Caudate nucleus (tissue), 63 donors: ENCODE measurements at places on chromosomes 2 and 18.

GRCh38 chr2:135586148-135586547 lies 54.9 kb downstream of the R3HDM1 start:
- DNase-seq, result no peak

DNA sequence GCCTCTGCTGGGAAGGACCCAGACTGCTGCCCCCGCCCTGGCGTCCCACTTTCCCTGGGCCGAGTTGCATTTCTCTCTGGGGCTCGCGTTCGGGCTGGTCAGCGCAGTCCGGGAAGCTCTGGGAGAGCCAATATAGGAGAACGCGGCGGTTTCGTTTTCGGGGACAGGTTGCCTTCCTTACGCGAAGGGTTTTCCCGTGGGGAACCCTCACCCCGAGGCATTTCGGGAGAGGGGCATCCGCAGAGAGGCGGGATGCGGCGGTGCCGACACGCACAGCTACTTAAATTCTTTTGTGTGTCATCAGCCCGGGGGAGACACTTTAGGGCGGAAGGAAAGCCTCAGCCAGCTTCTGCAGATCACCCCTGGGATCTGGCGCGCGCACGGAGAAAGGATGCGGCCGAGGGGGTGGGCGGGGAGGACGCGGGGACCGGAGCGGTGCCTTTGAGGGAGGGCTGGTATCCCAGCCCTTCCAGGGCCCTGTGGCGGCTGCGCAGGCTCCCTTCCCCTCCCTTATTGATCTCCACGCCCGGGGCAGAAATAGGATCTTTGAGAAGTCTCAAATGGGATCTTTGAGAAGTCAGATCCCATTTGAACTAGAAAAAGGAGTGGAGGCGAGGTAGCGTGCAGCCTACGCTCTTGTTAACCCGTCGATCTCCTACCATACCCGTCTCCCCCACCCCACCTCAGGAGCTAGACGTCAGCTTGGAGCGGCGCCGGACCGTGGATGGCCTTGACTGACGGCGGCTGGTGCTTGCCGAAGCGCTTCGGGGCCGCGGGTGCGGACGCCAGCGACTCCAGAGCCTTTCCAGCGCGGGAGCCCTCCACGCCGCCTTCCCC lies 1.2 kb downstream of the GATA6 start:
- no peak for DNase-seq

- no peak for DNase-seq
Measured at GRCh38 chr2:151289972-151290866, 751 bp upstream of the NMI start.

DNA sequence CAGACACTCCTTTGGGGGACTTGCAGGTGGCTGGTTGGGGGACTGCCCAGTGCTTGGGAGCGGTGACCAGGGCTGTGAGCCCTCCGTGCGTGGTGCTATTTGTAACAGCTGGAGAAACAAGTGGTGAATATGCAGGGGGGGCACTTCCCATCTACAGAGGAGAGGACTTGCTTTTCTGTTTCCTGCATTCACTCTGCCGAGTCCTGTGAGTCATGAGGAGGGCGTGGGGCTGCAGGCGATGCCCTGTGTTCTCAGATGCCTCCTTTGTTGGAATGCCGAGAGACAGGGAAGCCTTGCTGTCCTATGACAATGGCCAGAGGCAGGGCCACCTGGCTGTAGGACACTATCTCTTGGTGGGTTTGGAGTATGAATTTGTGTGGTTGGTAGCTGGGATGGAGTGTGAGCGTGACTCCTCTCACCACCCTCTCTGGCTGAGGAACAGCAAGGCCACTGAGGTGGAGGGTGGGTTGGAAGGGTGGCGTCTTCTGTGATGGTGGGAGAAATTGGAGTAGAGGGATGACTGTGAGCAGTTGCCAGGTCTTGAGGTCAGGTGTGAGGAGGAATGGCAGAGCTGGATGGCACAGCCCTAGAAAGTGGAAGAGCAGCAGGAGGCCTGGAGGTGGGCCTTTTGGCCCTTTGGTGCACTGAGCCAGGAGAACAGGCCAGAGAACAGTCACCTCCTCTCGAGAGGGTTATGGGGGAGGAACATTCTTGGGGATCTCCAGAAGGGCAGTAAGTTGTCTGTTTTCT lies 24.3 kb downstream of the FHOD3 start:
- DNase-seq, result no peak

DNA sequence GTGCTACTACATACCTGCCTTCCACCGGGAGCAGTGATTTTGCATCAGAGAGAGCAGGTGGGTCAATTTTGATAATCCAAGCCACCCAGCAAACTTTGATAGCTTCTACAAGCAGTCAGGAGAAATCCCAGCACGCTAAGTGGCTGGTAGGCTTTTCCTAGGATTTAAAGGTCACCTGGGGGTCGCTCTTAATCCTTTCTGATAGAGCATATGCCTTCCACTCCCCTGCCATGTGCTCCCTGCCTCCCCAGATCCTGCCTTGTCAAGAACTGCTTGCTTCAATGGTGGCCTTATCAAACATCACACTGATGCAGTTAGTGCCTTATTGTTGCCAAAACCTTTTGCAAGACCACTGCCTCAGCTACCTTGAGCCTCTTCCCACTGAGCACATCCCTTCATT lies 462.3 kb upstream of the MEX3C start:
- no peak for DNase-seq

GRCh38 chr2:142883526-142883925 lies 6.1 kb downstream of the KYNU start:
- no peak for DNase-seq

DNA sequence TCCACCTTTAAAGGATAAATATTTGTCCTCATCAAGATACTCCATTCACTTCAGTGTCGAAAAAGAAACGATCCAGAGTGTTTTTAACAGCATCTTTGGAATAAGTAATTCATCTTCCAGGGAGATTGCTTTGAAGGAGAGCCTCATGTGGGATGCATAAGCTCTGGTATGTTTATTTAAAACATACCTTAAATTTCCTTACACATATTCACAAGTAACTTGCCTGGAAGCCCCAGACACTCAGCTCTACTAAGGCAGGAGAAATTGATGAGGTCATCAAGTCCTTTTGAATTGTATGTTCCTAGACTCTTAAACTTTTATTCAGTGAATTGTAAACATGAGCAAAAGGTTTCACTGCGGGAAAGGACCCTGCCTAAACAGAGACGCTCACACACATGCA lies 103.0 kb downstream of the CDK15 start:
- DNase-seq, result no peak

- no peak for DNase-seq
Measured at GRCh38 chr18:69658685-69659084, 258.0 kb downstream of the DOK6 start.

GRCh38 chr2:64987956-64988419 lies 1.2 kb upstream of the SLC1A4 start:
- no peak for DNase-seq

DNA sequence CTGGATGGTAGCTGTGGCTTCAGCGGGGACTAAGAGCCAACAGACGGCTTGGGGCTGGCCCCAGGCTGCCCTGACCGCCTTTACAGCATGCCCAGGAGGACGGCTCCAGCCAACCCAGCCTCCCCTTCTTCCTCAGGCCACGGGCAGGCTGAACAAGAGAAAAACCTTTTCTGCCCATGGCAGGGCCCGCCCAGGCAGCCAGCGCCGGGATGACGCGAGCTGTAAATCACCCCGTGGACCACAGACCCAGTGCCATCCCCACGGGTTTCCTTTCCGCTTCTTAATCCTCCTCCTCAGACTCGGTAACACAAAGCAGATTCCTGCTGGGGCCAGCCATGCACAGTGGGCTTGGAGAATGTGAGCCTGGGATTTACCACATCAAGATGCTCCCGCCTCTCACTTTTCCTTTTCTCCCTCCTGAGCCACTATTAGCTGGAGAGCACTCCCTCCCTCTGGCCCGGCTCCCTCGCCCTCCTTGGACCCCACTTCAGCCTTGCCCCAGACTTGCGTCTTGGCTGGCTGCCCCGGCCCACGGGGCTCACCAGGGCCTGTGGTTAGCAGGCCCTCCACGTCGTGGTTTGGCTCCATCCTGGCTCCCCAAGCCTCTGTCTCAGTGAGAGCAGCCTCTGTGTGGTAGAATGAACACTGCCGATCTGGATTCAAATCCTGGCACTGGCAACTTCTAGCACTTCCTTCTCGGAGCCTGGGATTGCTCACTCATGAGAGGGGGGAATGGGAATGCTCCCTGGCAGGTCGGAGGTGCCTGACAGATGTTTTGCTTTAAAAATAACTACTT lies 31.4 kb downstream of the ATOH8 start:
- no peak for DNase-seq

GRCh38 chr2:101699755-101700461 lies 2.4 kb downstream of the MAP4K4 start:
- no peak for DNase-seq

DNA sequence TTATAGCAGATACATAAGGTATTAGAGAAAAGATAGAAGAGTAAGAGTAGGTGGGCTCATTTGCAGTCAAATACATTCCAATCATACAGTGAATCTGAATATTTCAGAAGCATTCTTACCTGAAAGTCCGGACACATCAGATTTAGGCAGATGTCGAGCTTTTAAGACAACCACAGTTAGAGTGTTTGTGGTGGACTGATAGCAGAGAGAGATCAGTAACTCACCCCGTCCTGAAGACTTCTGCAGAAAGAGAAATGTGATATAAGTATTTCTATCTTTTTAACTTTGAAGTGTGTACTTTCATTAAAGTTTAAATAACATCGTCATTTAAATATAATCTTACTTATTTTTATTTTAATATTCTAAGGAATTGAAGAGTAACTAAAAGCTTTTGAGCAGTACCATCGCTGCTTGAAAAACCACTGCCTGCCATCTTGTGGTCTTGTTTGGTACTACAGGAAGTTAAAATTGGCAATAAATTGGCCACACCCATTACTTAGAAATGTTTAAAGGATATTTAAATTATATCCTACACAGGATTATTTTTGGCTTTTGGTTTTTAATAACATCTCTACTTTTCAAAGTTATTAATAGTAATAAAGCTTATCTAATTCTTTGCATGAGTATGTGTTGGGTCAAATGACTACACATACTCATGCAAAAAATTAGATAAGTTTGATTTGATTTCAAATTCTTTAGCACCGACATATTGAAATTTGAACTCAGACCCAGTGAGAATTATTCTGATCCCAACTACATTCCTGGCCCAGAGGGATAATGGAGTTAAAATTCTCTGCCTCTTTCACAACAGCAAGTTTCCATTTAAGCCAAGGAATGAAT lies 5.5 kb downstream of the SYT4 start:
- no peak for DNase-seq

- no peak for DNase-seq
Measured at GRCh38 chr18:50398947-50399346, 24.1 kb downstream of the SKA1 start.

DNA sequence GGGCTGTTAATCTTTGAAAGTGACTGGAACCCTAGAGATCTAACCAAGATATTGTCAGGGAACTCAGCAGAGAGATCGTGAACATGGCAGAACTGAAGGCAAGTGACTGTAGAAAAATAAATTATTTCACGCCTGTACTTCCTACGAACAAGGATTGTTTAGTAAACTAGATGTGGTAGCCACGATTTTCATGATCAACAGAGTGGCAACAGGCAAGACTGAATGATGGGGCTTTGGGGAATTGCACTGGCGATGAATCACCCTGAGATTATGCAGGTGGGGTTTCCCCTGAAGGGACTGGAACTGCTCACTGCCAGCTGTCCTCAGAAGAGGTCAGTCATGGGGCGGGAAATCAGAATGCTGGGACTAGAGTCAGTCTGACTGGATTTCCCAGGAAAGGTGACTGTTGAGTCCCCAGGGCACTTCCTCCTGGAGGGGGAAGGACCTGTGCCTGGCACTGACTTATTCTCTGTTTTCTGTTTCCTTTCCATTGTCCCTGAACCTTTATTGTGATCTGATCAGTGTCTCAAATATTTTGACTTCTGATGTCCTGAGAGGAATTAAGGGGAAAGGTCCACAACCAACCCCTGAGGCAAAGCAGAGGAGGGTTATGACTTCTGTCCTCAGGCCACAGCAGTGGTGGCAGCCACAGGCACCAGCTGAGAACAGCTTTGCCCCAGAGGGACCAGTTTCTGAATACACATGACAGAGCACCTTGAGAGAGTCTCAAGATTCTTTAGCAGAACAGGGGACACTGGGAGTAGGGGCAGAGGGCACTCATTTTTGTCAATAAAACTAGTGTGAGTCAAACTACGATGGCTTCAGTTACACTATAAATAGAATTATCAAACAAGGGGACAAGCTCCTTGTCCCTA lies 70.0 kb downstream of the NAB1 start:
- no peak for DNase-seq

GRCh38 chr2:39492095-39492590 lies 55.1 kb upstream of the MAP4K3 start:
- no peak for DNase-seq

GRCh38 chr2:36238106-36238505 lies 117.5 kb upstream of the CRIM1 start:
- no peak for DNase-seq

GRCh38 chr2:162484551-162484950 lies 140.6 kb downstream of the GCA start:
- DNase-seq, result no peak

GRCh38 chr2:10985260-10985659 lies 73.5 kb downstream of the KCNF1 start:
- DNase-seq, result no peak

- DNase-seq, result no peak
Measured at GRCh38 chr2:99729104-99730025, 239.5 kb upstream of the REV1 start.

- no peak for DNase-seq
Measured at GRCh38 chr2:26574066-26574899, 66.9 kb downstream of the CIB4 start.

DNA sequence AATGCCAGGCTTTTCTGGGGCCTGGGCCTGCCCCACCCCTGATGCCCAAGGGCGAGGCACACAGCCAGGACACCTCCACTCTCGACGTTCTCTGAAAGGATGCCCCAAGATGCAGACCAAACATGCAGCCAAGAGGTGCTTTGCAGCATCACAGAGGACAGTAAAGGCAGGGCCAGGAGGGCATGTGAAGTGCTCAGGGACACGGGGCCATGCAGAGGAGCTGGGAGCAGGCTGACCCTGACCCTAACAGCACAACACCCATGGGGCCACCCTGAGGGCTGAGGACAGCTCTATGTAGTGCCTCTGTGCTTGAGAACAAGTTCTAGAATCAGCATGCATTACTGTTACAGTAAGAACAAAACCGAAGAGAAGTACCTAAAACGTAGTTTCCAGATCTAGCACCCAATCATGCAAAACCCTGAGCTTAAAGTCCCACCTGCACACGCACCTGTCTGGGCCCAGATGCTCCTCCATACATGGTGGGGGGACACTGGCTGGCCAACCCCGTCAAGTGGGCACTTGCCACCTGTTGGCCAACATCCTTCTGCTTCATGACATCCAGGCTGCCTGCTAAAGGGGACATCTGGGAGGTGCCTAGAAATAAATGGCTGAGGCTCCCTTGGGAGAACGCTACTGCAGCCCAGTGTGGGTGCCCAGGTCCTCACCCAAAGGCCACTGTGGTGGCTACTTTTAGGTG lies 15.4 kb downstream of the HS6ST1 start:
- DNase-seq, result no peak

- DNase-seq, result no peak
Measured at GRCh38 chr2:195818526-195818925, 161.5 kb downstream of the SLC39A10 start.

- no peak for DNase-seq
Measured at GRCh38 chr2:231877533-231878456, 48.4 kb downstream of the NPPC start.
